ENCODE measurements at places on chromosomes 12 and 14.

DNA sequence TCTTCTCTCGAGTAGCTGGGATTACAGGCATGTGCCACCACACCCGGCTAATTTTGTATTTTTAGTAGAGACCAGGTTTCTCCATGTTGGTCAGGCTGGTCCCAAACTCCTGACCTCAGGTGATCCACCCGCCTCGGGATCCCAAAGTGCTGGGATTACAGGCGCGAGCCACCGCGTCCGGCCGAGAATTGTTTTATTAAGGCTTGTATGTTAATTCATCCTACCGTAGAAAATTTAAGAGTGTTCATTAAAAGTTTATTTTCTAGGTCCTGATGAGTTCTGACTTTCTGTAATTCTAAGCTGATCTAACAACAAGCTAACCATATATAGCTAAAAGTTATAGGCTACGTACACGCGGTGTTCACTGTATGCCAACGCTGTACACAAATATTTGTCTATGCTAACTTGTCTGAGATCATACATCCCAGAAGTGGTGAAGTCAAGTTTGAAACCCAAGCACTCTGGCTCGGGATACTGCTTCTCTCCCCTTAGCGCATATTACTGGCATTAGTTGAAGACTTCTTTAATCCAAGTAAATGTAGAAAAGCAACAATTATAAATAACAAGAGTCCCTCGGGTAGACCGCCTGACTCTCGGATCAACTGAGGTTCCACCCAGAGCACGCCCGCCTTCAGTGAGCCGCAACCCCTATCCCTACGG, 570 bp upstream of the MRPS35 start:
- DNase-seq = no peak

DNA sequence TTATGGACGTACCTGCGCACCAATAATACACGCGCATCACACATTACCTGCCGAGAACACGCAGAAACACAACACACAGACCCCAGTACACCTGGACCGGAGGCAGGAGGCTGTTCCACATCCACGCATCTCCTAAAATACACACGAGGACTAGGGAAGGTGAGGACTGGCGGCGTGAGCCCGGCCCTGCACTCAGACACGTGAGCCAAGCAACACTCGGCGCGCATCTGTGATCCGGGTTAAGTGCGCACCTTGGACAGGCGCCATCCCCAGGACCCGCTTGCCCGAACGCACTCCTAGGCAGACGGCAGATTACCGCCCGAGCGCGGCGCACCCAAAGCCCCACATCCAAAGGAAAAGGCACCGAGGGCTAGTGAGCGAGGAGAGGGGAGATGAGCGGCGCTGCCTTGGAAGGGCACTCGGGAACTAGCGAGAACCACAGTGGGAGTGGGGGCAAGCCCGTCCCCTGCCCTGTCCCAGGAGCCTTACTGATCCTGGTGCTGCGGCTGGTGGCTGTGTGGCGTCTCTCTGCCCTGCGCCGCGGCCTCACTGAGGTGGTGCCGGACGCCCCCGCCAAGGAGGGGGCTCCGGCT, 417 bp downstream of the GLS2 start:
- peak; percentile 25 for DNase-seq

DNA sequence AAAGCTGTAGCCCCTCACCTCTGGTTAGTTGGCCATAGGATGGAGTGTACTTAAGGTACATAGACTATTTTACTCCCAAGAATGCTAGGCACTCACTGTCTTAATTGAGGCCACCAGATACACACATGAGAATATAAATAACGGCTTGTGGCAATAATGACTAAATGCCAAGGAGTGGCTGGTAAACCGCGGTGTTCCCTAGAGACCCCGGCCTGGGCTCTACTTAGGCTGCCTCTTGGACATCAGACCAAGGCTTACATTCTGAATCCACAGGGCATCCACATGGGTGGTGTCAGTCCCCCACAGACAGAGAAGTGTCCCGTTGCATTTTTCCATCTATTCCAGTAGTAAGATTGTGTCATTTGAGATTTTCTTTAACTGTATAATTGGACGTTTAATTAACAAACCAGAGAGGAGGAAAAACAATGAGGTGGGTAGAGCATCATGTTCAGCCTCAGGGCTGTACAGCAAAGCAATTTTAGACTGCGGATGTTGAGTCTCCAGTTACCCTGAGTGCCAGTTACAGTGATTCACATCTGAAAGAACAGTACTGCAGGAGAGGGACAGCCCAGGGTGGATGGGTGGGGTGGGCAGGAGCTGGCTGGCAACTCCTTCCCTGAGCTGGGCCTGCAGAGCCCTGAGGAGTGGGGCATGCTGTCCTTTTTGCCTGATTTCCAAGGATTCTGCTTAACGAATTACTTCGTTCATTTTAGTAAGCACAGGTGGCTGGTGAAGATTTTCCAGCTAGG, 20.5 kb downstream of the CKB start:
- DNase-seq = no peak

DNA sequence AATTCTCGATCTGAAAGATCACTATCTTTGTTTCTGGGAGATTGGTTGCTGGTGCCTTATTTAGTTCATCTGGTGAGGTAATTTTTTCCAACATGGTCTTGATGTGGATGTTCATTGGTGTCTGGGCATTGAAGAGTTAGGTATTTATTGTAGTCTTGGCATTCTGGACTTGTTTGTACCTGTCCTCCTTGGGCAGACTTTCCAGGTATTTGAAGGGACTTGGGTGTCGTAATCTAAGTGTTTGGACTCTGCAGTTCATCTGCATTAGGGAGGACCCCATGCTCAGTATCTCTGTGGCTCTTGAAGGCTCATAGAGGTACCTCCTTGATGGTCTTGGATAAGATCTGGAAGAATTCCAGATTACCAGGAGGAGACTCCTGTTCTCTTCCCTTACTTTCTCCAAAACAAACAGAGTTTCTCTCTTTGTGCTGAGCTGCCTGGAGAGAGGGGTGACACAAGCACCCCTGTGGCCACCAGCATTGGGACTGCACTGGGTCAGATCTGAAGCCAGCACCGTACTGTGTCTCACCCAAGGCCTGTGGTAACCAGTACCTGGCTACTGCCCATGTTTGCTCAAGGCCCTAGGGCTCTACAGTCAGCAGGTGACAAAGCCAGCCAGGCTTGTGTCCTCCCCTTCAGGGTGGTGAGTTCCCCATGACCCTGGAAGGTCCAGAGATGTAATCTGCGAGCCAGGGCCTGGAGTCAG, 5.3 kb downstream of the A2ML1 start:
- no peak for DNase-seq

- no peak for DNase-seq
These were observed 76.5 kb downstream of the FOXN3 start for GRCh38 chr14:89340200-89341181.

Data from CD8-positive, alpha-beta T cell (primary cell).